ENCODE measurements at places on chromosomes 12 and 14. TPM values are rescaled to one million over a fixed set of nuclear protein-coding genes. Genes with fewer than 3 reads are reported as not detected.

Gene INSM2
- not detected for polyA plus RNA-seq

Gene GSC
- not detected for polyA plus RNA-seq

GRCh38 chr12:40325349-40325960, 100.7 kb downstream of the LRRK2 start:
- H3K4me1 ChIP-seq, result no peaks in the 10 kb centered on the region
- no peak overlapping the region for H3K27ac ChIP-seq
- no peak for DNase-seq
- peaks cover 100% of the 10 kb centered on the region for H3K36me3 ChIP-seq
- H3K4me3 ChIP-seq, result no peak overlapping the region
- H3K27me3 ChIP-seq, result no peaks in the 10 kb centered on the region

Gene DPY19L2
- not detected for polyA plus RNA-seq

GRCh38 chr12:121278169-121279070, 18.1 kb downstream of the CAMKK2 start:
- no peak overlapping the region for H3K4me3 ChIP-seq
- H3K27me3 ChIP-seq, result no peaks in the 10 kb centered on the region
- peaks cover 37% of the 10 kb centered on the region for H3K4me1 ChIP-seq
- H3K36me3 ChIP-seq, result peaks cover 23% of the 10 kb centered on the region

All from CD14-positive monocyte (primary cell).